ENCODE measurements at places on chromosomes 6 and 20.

- no peak for DNase-seq
These were observed 65.2 kb downstream of the CDC5L start for GRCh38 chr6:44452725-44453124.

DNA sequence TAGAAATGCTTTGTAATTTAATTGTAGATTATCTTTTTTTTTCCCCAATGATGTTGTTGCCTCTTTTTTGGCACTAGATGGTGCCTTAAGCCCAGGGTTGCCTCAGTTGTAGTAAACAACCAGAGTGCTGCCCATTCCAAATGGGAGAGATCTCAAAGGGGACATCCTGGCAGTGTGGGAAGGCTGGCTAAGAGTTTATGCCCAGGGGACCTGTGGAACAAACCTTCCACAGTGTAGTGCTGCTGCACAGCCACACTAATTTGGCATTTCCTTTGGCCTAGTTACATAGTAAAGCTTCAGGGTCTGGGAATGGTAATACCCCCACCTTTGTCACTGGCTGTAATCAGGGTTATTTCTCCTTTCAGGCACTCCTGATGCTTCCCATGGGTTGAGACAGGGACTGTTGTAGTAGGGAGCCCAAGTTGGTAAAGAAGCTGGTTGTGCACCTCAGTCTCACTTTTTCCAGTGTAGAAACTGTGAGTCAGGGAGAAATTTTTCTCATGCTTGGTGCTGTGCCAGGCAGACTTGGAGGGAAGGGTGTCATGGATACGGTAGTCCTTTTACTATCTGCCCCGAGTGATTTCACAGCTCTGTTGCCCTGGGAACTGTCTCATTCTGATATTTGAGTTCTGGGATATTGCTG is 177.8 kb upstream of the ECI2 start:
- DNase-seq, result peak; percentile 88

DNA sequence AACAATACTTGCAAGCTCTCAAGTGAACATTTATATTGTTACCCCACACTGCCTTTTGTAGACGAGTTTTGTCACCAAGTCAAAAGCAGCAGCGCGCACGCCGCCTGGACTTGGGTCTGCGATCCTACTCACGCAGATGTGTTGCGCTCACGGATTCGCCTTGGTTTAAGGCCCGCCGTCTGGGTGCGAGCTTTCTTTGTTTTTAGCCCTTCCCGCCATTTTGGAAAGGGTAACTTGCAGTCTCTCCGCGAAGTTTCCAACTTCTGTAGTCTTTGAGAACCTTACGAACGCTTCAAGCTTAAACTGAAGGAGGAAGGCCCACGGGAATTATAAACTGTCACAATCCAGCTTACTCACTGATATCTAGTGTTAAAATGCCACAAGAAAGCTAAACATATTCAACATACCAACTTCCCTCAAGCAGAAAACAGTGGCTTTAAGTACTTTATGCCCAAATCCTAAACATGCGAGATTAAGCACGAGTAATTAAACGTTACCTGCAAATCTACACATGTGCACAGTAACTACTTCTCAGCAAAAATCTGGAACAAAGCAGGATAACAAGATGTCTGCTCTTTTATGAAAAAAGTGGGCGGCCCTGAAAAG is 80.4 kb upstream of the BTN3A2 start:
- DNase-seq, result no peak

DNA sequence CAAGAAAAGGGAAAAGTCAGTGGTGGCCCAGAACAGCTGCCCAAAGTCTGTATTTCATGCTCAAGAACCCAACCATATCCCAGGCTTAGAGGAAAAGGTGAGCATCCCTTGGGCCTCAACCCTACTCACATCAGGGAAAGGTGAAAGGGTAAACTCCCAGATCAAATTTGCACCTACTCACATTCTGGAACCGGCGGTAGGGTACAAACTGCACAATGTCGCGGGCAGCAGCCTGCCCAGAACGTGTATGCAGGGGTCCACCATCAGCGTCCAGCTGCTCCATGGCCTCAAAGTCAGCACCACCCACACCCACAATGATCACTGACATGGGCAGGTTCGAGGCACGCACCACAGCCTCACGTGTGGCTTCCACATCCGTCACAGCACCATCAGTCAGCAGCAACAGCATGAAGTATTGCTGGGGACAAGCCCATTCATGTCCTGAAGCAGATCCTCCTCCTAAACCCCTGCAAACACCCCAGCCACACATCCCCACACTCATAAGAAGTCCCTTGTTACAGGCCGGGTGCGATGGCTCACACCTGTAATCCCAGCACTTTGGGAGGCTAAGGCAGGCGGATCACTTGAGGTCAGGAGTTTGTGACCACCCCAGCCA is 10.9 kb downstream of the SPAG4 start:
- no peak for DNase-seq

- DNase-seq, result no peak
These were observed 20.7 kb upstream of the ADGB start for GRCh38 chr6:146578054-146578453.
